ENCODE measurements at places on chromosomes 7 and 10.

DNA sequence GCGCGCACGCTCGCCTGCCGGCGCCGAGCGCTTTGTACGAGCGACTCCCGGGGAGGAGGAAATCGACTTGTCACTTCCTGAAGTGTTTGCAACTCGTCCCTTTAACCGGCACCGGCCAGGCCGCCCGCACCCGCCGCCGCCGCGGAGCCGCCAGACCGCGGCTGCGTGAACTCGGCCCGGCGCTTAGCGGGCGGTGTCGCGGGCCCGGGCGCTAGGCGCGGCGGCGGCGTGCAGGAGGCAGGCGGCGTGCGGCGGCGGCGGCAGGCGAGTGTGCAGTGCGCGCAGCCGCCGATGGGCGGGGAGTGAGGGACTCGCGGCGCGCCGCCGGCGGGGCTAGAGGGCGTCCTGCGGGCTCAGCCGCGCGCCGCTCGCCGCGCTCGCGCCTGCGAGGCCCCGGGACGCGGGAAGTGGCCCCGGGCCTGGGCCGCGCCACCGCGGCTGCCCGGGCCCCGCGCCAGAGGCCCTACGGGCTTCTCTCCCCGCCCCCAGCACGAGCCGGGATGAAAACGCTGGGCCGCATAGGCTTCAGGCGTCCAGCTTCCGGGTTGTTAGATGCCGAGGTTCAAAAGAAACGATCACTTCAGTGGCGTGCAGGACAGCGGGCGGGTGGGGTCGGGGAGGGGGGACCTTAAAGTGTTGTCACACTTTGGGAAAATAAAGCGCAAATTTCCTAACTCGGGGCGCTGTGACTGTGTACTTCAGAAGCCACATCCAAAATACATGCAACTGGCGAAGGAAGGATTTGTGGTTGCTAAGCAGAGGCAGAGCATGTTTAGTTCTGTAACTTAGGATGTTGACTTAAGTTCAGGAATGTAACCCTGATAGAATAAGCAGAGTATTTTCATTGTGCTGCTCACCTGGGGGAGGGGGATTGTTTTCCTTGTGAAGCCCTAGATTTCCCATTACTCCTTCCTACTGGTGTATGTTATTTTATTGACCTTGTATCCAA, at the start of gene FAM53B:
TSS of gene FAM53B (minus strand) at position 277 of the 949 bp plus-strand sequence. CDS start 37,665 bp downstream, outside the sequence.
- peak; percentile 84 for DNase-seq

DNA sequence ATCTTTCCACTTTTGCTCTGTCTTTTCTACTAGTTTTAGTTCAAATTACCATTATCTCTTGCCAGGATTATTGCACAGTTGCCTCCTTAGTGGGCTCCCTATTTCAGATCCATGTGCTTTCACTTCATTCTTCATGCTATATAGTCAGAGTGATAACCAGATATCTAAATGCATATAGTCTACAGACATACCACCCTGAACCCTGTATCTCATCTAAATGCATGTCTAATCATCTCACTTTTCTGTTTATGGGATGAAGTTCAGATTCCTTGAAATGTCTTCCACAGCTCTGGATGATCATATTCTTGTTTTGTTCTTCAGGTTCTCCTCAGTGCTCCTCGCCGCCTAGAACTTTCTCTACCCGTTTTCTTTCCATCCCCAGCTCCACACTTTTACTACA, 13.8 kb downstream of the RSBN1L start:
- DNase-seq = no peak

GRCh38 chr10:74882831-74883230, 56.4 kb downstream of the KAT6B start:
- DNase-seq = no peak

DNA sequence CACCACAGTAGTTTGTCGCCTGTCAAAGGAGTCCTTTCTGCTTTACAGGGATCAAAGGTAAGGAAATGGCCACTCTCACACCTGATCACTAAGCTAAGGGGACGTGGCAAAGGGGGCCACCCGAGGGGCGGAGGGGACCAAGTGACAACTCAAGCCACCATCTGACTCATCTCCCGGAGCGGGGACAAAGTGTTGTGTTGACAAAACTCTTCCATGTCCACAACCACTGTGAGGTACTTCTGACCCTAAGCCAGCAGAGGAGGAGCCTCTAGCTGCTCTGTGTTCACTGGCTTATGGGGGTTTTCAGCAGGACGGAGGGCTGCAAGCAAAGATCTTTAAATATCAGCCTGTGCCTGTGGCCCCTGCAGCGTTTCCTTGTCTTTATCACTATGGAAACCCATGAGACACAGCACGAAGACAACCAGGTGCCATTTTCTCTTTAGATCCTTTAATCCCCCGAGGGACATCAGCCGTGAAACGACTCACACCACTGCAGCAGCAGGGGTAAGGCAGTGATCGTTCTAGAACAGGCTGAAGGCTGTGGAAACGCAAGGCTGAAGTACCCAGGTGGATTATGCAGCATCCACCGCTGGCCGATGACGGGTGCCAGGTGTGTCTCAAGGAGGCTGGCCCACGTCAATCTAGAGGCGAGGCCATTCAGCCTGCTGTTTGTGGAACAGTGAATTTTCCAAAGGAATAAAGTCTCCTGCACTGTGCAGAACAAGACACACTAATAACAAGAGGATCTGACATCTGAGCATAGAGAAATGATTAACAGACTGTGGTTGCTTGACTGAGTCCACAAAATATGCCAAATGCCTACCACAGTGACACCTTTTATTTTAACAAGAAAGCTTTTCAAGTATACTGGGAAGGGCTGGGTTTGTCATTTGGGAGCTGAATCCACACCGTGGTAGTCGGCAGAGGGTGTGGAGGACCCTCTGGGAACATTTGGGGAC, 26.6 kb upstream of the DDC start:
- DNase-seq = no peak

GRCh38 chr10:70417568-70417967, 13.6 kb downstream of the EIF4EBP2 start:
- no peak for DNase-seq

- DNase-seq = no peak
Measured at GRCh38 chr10:53447576-53447975, 675.0 kb upstream of the MBL2 start.

DNA sequence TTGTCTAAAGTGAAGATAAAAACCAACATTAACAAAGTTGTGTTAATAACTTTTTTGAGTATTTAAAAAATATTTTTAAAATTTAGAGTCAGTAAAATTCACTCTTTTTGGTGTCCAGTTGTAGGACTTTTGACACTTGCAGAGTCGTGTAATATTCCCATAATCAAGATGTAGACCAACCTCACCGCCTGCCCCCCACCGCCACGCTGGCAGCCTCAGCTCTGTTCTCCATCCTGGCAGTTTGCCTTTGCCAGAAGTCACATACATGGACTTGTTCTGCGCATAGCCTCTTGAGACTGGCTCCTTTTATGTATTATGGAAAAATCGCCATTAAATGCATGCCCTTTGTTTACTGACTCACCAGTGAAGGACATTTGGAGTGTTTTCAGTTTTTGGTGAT, 27.3 kb upstream of the SYCE1 start:
- DNase-seq = no peak

DNA sequence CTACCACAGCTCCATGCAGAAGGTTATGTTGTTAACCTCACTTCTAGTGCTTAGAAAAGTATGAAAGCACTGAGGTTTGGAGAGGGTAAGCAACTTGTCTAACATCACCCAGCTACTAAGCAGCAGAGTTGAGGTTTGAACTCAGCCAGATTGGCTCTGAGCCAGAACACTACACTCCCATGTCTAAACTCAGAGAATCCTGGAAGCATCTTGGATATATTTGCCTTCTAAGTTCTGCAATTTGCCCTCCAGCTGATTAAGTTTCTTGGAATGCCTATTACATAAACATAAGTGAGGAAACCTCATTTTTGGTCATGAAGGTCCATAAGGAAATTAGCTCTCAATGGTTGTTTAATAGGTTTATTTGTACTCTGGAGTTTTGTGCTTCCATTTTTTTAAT, 78.1 kb upstream of the PHYHIPL start:
- no peak for DNase-seq

DNA sequence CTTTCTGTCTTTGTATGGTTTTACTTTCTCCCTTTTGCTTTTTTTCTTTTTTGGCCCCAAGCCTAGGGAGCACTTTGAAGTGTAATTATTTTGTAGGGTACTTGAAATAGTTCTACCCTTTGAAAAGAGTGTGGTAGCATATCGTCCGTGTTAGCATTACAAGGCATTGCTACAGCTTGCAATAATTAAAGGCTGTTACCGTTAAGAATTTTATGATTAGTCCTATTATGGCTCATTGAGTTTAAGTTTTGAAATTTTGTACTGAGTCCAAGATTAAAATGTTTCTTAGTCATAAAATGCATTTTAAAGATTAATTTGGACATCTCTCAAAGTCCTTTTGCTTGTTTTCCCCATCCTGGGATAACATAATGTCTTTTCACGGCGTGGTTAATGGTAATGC, 490.0 kb upstream of the LRRN3 start:
- DNase-seq = no peak

DNA sequence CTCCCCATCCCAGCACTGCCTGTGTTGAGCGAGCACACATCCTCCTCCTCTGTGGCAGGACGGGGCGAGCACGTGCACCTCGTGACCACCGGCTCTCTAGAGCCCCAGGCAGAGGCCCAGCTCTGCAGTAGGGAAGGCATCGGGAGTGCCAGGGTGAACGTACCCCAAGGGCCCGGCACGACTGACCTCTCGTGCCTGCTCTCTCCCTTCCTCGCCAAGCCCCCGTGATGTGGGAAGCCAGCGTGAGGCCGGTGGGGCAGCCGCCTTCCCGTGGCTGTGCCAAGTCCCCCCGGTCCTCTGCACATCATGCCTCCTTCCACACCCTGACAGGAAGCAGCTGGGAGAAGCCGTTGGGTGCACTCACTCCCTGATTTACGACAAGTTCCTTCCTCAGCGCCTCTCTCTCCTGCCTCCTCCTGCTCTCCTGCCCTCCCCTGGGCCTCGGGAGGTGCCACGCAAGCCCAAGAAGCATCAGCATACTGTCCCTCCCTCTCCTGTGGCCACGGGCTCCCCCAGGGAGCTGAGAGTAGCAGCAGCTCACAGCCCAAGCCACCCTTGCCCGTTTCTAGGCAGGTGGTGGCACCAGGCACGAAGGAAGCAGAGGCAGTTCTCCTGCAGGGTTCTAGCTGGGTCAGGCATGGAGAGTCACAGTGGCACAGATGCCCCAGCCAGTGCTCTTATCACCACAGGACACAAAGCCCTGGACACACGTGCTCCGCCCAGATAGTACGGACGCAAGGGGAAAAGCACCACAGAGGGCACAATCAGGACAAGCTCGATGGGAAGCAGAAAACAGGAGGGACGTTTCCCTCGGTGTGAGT, 47.0 kb downstream of the AMZ1 start:
- DNase-seq = peak; percentile 44

- no peak for DNase-seq
Measured at GRCh38 chr10:74262856-74263255, 111.8 kb downstream of the ADK start.

- no peak for DNase-seq
Measured at GRCh38 chr7:31094271-31094670, 42.2 kb downstream of the ADCYAP1R1 start.

All from naive B cell (primary cell).